ENCODE measurements at places on chromosomes 2 and 18. TPM values are rescaled to one million over a fixed set of nuclear protein-coding genes. Genes with fewer than 3 reads are reported as not detected.

TTN gene
- 7.6 TPM for total RNA-seq

LCT gene
- 73.5 TPM for total RNA-seq

CCDC88A gene
- 18.2 TPM for total RNA-seq

DNA sequence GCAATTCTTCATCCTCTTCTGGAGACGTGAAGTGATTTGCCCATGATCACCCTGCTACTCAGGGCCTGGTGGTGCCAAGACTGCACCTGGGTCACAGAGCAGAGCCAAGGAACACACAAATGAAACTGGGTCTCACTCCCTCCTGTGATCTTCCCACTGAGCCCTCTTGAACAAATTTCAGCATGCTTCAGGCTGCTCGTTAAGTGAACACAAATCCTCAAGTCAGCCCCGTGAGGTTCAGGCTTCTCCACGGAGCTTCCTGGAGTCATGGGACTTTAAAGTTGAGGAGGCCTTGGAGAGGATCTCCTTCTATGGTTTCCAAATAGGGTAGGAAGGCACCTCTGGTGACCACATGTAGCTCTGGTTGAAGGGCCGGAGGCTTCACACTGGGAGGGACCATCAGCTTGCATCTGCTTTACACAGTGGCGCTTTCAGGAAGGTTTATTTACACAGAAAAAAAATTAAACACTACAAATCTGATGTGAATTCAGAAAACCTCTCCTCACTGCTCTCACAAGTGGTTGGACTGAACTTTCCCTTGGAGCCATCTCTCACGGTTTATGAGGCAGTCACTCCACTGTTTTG, 255.4 kb downstream of the LOXHD1 start:
- DNase-seq: no peak

DNA sequence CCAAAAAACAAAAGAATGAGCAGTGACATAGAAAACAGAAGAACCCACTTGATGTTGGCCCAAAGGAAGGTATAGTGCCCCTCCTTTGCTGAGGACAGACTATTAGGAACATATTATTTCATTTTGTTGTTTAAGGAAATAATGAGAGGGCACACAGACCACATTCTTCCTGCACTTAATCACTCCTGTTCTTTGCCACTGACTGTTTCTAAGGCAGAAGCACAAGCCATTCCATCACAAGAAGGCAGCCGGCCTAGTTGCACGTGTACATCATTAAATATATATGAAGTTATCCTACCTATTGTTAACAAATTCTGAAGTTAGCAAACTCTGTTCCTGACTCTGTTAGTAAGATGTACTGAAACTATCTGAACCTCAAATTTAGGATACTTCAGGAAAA, 110.0 kb downstream of the LNPK start:
- DNase-seq: no peak

- DNase-seq: no peak
These were observed 26.5 kb downstream of the MSTN start for GRCh38 chr2:190036071-190036470.

- no peak for DNase-seq
These were observed 7.0 kb downstream of the GPR45 start for GRCh38 chr2:105248316-105249070.

FIGN gene
- 1.3 TPM for total RNA-seq

All from Peyer's patch (tissue), 4 donors.